NCI-H2081 (cell line): ENCODE measurements at places on chromosomes 3 and 15.

DNA sequence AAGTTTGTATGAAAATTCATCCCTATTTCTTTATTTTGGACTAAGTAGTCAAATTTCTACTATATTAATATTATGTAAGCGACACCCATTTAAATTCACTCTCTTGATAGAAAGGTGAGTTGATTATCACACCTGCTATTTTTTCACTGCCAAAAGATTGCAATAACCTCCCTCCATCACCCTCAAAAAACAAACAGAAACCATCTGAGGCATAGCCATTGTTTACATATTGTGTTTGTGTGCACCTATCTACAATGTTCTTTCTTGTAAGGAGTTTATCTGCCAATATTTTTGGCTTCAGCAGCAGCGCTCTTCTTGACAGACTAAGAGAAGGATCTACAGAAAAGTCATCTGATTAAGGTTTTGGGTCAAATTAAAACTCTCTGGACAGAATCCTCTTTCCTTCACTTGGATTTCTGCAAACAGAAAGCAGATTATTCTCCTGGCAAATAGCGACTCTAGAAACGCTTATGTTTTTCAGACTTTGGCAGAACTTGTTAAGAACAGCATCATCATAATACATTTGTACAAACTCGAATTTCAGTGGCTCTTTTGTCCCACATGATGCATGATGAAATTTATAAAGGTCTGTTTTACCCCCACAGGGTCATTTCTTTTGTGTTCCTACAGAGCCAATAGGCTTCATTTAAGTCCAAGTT lies 48.6 kb downstream of the KCNMB2 start:
- DNase-seq: peak; percentile 85

- no peak for DNase-seq
Measured at GRCh38 chr3:89808680-89809197, 701.3 kb downstream of the EPHA3 start.

- no peak for DNase-seq
Measured at GRCh38 chr3:69558912-69559311, 173.0 kb upstream of the FRMD4B start.

GRCh38 chr3:178669758-178670157 lies 133.5 kb downstream of the KCNMB2 start:
- no peak for DNase-seq

DNA sequence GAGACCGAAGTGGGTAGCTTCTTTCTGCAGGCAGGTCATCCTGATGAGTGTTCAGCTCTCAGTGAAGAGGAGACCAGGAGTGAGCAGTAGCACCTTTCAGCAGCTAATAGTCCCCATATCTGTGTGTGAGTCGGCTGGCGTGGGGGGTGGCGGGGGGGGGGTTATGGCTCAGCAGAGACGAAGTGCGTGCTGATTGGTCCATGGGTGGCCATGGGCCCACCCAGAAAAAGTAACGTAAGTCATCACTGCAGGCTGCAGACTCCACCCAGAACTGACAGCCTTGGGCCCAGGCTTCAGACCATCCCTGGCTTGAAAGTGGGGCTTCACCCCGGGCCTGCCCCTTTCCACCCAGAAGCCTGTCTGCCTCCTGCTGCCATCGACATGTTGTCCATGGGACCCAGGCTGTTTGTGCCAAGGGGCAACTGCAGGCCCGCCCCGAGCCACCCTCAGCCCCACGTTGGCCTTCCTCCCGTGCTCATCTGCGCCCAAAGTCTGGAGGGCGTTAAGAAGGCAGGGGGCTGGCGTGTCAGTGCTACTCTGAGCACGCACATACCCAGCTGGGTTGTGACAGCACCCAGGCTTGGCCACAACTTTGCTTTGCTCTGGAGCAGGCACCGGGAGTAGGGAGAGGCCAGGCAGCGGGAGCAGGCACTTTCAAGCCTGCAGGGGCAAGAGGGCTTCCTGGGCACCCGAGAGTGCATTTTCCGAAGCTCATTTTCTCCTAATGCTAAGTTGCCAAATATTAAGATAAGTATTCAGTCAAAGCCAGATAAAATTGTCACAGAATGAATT lies 511.7 kb upstream of the CDIN1 start:
- DNase-seq: no peak

GRCh38 chr15:50751394-50751793 lies 14.1 kb downstream of the SPPL2A start:
- DNase-seq: no peak

DNA sequence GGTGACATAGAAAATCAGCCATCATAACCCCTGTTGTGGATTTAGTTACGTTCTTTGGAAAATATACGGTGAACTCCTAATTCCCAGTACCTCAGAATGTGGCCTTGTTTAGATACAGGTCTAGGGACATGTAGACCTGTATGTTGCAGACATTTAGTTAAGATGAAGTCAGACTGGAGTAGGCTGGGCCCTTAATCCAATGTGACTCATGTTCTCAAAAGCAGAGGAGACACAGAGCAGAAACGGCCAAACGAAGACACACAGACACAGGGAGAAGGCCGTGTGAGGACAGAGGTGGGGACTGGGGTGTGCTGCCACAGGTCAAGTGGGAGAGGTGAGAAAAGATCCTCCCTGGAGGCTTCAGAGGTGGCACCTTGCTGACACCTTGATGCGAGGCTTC lies 119.0 kb upstream of the PROK2 start:
- no peak for DNase-seq

DNA sequence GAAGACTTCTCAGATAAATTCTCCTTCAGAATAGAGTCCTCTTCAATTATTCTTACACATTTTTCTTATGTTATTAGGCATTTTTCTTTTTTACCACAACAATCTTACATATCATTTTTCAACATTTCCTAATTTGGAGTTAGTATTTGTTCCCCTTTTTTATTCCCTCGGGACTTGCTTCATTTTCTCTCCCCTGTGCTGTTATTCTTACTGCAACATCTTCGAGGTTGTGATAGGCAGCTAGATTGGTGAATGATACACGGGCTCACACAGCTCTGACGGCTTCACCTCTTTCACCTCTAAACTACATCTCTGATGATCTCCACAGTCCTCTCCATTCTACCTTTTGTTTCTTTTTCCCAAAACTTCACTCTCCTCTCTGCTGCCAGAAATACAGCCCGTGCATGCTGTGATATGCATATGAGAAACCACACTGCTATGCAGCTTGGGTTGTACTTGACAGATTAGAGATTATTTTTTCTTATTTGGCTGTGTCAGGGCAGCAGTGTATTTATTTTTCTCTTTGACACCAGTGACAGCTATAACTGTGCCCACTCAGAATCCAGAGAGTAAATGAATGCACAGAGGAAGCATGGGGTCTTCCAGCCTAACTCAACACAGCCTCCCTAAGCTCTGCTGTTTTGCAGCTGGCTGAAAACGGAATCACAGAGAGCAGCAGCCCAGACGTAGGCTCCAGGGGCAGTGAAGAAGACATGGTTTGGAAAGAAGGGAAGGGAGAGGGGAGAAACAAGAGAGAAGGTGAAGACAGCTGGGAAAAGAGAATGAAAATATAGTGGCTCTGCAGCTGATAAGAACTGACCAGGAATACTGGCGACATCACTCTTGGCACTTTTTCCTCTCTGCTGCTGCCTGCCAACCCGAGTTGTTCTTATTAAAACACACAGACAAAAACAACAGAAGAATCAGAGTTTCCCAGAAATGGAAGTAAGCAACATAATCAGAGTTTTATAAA lies 61.8 kb downstream of the SLC9A9 start:
- no peak for DNase-seq

- DNase-seq: peak; percentile 12
Measured at GRCh38 chr15:90291679-90292356, 26.3 kb downstream of the NGRN start.

- DNase-seq: peak; percentile 67
Measured at GRCh38 chr3:54146506-54147239, 24.3 kb downstream of the CACNA2D3 start.

DNA sequence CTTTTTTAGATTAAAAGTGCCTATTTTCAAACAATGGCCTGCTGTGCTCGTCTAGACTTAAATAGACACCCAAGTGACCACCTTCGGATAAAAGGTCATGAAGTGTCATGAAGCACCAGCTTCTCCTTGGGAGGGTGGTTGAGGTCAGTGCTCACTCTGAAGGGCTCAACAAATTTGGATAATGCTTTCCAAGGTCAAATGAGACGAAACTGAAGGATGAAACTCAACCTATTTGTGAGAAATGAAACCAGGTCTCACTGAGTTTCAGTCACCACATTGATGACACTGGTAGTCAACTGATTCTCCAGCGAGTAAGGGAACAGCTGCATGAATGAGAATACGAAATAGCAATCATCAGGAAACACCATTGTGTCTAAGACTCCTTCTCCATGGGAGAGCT lies 852.6 kb downstream of the NTRK3 start:
- DNase-seq: no peak

- no peak for DNase-seq
Measured at GRCh38 chr3:41920406-41920965, 41.4 kb downstream of the ULK4 start.

GRCh38 chr15:44595246-44595645 lies 58.3 kb downstream of the EIF3J start:
- no peak for DNase-seq

GRCh38 chr3:8970971-8971589 lies 7.8 kb upstream of the RAD18 start:
- DNase-seq: peak; percentile 11

DNA sequence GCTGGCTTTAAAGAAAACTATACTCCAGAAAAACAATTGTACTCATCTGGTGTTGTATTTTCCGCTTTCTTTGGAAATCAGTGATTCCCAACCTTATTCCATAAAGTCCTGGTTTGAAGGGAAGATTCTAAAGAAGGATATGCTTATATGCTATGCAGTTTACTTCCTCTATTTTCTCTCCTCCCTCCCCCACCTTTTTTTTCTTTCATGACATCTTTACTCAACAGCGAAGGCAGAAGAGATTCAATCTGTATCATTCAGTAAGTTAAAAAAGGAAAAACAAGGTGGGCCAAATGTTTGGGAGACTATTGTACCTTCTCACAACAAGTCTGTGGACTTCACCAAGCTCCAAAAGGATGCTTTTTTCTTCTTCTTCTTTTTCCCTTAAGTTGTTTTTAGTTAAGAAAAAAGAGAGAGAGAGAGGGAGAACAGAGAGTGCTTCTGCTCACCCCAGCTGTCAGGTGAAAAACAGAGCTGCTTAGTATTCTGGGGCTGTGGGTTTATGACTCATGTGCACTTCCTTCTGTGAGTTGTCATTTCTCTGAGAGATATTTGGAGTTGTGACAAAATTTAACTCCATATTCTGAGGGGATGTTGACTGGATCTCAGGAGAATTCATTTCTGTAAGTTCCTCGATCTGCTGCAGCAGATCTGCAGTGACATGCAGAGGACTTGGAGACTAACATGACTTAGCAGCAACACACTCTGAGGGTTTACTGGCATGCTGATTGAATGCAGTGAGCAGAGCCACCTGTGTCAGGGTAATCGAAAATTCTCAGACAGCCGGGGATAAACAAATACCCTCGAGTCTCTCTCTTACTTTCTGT lies 70.7 kb downstream of the SSR3 start:
- no peak for DNase-seq

DNA sequence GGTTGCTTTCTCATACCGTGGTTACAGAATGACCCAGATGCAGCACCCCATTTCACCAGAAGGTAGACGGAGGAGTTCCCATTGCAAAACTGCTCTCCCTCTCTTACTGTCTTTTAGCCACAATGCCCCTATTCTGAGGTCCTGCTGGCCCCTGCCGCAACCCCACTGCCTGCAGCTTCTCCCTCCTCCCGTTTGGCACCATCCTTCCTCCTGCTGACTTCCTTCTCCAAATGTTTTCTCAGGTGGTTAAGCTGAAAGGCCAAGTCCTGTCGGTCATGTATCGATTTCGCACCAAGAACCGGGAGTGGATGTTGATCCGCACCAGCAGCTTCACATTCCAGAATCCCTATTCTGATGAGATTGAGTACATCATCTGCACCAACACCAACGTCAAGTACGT lies 132.3 kb upstream of the ABHD17C start:
- DNase-seq: no peak

GRCh38 chr15:66873856-66874255 lies 171.8 kb downstream of the SMAD6 start:
- DNase-seq: no peak

- DNase-seq: peak; percentile 22
Measured at GRCh38 chr3:52406231-52406661, 38.7 kb downstream of the SEMA3G start.

DNA sequence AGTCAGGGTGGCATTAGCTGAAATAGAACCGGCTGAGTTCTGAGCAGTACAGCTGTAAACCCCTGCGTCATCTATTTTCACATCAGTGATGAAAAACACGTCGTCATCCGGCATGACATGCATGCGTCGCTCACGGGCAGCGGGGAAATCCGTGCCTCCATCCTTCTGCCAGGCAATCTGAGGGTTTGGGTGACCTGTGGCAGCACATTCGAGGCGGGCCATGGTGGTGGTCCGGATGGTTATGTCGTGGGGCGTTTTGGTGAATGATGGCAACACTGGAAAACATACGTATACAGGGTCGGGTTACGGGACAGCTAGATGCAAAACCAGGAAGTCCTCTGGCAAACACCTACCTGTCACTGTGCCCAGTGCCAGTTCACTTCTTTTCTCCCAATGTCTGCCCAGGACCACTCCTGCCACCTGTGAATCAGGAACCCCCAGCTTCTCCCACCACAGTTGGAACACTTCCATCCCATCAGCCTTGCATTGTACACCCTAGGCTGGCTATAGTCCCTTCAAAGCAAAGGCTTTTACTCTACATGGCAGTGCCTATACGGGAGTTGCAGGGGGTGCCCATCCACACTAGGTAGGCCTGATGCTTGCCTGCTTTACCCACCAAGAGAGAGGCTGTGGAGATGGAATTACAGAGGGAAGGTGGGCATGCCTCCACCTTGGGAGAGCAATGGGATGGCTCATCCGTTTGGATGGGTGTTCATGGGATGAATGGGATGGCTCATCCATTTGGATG lies 116.7 kb downstream of the LRIG1 start:
- DNase-seq: no peak

- no peak for DNase-seq
Measured at GRCh38 chr3:118809696-118810498, 224.7 kb downstream of the IGSF11 start.

DNA sequence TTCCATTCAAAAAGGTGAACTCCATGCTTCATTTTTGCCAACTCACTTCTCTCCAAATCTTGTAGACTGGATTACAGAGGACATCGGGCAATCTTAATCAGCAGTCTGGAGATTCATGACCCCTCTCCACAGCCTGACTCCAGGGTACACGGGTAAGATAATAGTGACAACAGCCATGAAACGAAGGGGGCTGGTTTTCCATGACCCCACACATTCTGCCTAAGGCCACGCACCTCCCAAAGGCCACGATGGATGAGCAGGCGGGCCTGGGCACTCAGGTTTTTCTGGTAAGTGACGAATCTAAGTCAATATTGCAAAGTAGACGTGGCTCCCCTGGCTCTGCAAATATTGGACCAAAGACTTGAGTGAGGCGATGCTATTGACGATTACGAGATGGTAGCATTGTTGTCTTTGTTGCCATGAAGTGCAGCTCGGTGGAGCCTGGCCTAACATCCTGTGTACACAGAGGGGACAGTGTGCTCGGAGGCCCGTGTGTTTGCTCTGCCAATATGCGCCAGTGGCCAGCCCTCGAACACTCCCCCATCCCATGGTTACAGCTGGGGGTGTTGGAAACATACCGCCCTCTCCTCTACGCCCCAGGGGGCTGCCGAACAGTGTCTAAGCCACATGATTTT lies 119.1 kb downstream of the OPA1 start:
- DNase-seq: peak; percentile 96
